IMR-90 (cell line): ENCODE measurements at places on chromosomes 5 and 9. TPM values are rescaled to one million over a fixed set of nuclear protein-coding genes. Genes with fewer than 3 reads are reported as not detected.

- no peak overlapping the region for H3K4me3 ChIP-seq
- peaks cover 8% of the 10 kb centered on the region for H3K36me3 ChIP-seq
- H3K27me3 ChIP-seq = no peaks in the 10 kb centered on the region
- DNase-seq = peak; percentile 31
- H3K4me1 ChIP-seq = no peaks in the 10 kb centered on the region
- H3K27ac ChIP-seq = no peak overlapping the region
These were observed 2.5 kb upstream of the PLAC8L1 start for GRCh38 chr5:146107901-146108300.

DNA sequence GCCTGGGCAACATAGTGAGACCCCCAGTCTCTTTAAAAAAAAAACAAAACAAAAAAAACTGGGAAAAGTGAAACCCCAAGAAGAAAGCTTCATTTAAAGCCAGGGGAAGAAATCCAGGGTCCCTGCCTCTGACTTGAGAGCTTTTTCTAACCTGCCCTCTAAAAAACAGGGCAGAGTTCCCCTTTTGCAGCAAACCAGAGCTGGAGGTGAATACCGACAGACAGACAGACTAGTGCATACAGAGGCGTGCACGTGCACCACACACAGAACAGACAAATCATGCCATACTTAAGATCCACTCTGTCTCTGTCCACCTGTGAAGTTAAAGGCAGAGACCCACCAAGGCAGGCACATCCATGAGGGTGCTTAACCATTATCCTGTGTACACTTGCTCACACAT lies 11.7 kb upstream of the AQP3 start:
- peaks cover 34% of the 10 kb centered on the region for H3K36me3 ChIP-seq
- H3K4me1 ChIP-seq = peaks cover 4% of the 10 kb centered on the region
- no peak overlapping the region for H3K4me3 ChIP-seq
- no peaks in the 10 kb centered on the region for H3K27me3 ChIP-seq
- H3K27ac ChIP-seq = no peak overlapping the region

GRCh38 chr5:177552839-177553455 lies 1.4 kb downstream of the FAM193B start:
- peaks cover 5% of the 10 kb centered on the region; the same call in 1 of the 2 replicates for H3K36me3 ChIP-seq
- no peaks in the 10 kb centered on the region for H3K27me3 ChIP-seq
- DNase-seq = no peak
- peak overlapping the region; percentile 92 for H3K4me3 ChIP-seq
- peaks cover 21% of the 10 kb centered on the region for H3K4me1 ChIP-seq

DNA sequence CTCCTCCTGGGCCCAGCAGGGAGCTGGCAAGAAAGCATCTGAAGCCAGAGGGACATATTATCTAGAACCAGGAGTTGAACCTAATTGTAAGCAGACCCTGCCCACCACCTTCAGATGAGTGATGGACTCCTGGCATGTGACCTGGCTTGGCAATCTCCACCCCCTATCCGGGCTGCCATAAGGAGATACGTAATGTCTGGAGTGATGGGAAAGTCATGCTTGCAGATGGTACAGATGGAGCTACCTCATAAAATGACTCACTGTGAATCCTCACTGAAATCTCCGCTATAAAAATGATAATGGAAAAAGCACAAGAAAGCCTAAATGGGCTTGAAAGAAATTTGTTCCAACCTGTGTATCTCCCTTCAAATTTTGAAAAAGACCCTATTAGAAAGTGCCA lies 157.5 kb downstream of the DMRT2 start:
- no peaks in the 10 kb centered on the region for H3K27me3 ChIP-seq
- no peak overlapping the region for H3K4me3 ChIP-seq
- no peaks in the 10 kb centered on the region for H3K4me1 ChIP-seq
- no peaks in the 10 kb centered on the region for H3K36me3 ChIP-seq

GRCh38 chr5:169576181-169576598 lies 7.4 kb upstream of the SPDL1 start:
- peak; percentile 87 for DNase-seq
- no peaks in the 10 kb centered on the region for H3K36me3 ChIP-seq
- H3K27ac ChIP-seq = no peak overlapping the region
- peaks cover 6% of the 10 kb centered on the region for H3K27me3 ChIP-seq
- peaks cover 2% of the 10 kb centered on the region; the same call in 1 of the 2 replicates for H3K4me1 ChIP-seq
- no peak overlapping the region for H3K4me3 ChIP-seq

DNA sequence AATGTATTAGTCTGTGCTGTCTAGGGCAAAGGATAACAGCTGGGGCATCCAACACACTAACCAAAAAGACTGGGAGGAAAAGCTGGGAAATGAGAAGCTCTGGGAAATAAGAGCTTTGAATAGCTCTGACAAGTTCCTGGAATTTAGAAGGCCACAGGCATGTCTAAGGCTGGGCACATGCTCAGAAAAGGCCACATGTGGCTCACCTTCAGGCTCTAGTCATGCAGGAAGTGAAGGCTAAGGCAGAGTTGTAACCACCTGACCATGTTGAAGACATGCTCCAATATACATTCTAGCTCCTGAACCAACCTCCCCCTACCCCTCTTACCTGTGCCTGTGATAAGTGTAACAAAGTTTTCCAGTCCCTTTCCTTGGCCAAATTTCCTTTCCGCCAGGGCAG lies 31.7 kb downstream of the CLTA start:
- H3K27me3 ChIP-seq = no peaks in the 10 kb centered on the region
- no peaks in the 10 kb centered on the region for H3K4me1 ChIP-seq
- H3K27ac ChIP-seq = no peak overlapping the region
- peak; percentile 45 for DNase-seq
- H3K4me3 ChIP-seq = no peak overlapping the region

- no peak for DNase-seq
- no peak overlapping the region for H3K4me3 ChIP-seq
- H3K27me3 ChIP-seq = no peaks in the 10 kb centered on the region
- no peaks in the 10 kb centered on the region for H3K36me3 ChIP-seq
These were observed 67.3 kb upstream of the GARNL3 start for GRCh38 chr9:127197186-127197860.

DNA sequence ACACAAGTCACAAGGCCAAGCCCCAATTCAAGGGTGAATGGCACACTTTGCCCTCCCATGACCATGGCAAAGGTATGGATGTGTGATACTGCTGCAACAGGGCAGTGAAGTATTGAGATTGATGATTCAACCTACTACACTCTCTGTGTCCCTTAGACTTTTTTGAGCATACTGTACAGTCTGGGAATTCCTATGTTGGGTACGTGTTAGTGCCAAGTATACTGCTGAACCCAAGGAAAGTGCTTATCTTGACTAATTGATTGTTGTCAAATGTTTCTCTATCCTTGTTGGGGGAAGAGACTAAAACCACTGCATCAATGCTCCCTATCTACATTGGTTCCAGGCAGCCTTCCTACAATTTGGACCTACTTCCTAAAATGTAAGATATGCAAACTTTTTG lies 93.7 kb downstream of the NDFIP1 start:
- no peak overlapping the region for H3K4me3 ChIP-seq
- H3K27ac ChIP-seq = no peak overlapping the region
- H3K4me1 ChIP-seq = no peaks in the 10 kb centered on the region; the same call in 1 of the 2 replicates
- DNase-seq = peak; percentile 65

GRCh38 chr5:138065102-138065501 lies 18.7 kb upstream of the WNT8A start:
- no peak for DNase-seq
- no peak overlapping the region for H3K27ac ChIP-seq
- H3K4me3 ChIP-seq = no peak overlapping the region
- no peaks in the 10 kb centered on the region for H3K4me1 ChIP-seq

Gene PRRX2
- polyA plus RNA-seq = 35.5 and 45.9 TPM in 2 replicates

GRCh38 chr5:53713978-53714666 lies 153.7 kb downstream of the NDUFS4 start:
- DNase-seq = no peak
- H3K36me3 ChIP-seq = no peaks in the 10 kb centered on the region
- no peak overlapping the region for H3K27ac ChIP-seq
- no peak overlapping the region for H3K4me3 ChIP-seq
- no peaks in the 10 kb centered on the region for H3K4me1 ChIP-seq
- no peaks in the 10 kb centered on the region; the same call in 1 of the 2 replicates for H3K27me3 ChIP-seq

- DNase-seq = no peak
- H3K27ac ChIP-seq = no peak overlapping the region
- H3K4me3 ChIP-seq = no peak overlapping the region
- no peaks in the 10 kb centered on the region for H3K4me1 ChIP-seq
These were observed 1355.1 kb upstream of the WWC1 start for GRCh38 chr5:166936351-166936750.

DNA sequence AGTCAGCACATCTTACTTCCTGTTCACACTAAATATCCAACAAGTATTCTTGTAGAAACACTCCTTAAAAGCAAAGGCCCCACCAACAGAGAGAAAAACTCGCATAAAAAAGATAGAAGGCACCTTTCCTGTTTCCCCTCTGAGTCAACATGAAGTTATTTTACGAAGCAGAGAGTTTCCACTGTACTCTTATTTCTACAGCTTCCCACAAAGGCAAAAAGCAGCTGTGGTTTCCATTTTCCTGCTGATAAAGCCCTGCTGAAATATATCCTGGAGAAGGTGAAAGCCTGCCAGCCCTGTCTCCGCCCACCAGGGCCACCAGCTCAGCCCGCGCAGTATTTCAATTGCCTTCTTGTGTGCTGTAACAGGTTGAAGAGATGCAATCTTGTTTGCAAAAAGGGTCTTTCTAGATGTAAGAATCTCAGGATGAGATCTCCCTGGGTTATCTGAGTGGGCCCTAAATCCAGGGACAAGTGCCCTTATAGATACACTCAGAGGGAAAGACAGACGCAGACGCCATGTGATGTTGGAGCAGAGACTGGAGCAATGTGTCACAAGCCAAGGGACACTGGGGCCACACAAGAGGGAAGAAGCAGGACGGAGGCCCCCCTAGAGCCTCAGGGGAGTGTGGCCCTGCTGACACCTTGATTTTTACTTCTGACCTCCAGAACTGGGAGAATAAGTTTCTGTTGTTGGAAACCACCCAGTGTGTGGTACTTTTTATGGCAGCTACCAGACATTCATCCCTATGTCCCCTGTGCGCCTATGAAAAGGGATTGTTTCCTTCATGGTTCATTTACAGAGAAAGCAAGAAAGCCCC lies 19.9 kb downstream of the SEMA4D start:
- H3K27ac ChIP-seq = peak overlapping the region; percentile 46; the same call in 1 of the 2 replicates
- H3K4me1 ChIP-seq = peaks cover 25% of the 10 kb centered on the region
- no peak overlapping the region for H3K4me3 ChIP-seq
- H3K36me3 ChIP-seq = peaks cover 3% of the 10 kb centered on the region; the same call in 1 of the 2 replicates

GRCh38 chr9:110601098-110601497 lies 21.6 kb upstream of the SVEP1 start:
- H3K4me1 ChIP-seq = peaks cover 6% of the 10 kb centered on the region
- no peaks in the 10 kb centered on the region for H3K27me3 ChIP-seq
- no peak overlapping the region for H3K4me3 ChIP-seq
- DNase-seq = no peak

Gene TMEM215
- polyA plus RNA-seq = not detected in 2 replicates

Gene KLF9
- polyA plus RNA-seq = 4.1 and 4.3 TPM in 2 replicates

Gene GPR150
- polyA plus RNA-seq = 0.10 and 0.11 TPM in 2 replicates

Gene DDX31
- polyA plus RNA-seq = 9.5 and 10.7 TPM in 2 replicates
